ENCODE measurements at places on chromosomes 1 and 21.

DNA sequence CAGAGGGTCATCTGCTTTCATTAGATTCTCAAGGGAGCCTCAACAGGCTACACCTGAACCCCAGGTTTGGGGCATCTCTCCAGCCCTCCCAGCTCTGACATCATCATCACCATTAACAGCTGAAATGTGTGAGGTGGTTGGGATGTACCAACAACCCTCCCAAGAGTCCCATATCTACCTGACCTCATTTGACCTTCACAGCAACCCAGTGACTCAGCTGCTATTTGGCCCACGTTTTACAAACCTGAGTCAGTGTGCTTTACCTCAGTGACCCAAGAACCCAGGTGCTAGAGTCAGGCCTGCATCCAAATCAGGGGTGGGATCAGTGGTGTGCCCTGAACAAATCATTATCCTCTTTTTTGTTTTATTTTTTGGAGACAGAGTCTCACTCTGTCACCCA is 53.3 kb upstream of the TINAGL1 start:
- DNase-seq: no peak

GRCh38 chr1:98420376-98421084 is 241.0 kb upstream of the SNX7 start:
- no peak for DNase-seq

DNA sequence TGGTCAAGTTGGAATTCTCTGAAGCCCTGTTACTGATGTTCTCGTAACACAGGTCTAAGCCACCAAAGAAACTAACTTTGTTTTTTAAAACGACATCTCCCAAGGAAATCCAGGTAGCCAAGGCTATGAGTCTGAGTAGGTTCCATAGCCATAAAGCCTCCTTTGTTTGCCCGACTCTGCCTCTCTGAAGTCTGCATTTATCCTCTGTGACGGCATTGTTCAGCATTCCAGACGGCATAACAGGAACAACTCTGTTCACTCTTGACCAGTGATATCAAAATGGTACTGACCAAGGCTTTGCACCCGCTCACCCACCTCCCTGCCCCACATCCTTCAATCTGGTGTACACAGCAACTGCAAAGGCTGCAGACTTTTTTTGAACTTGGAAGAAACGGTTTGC is 14.8 kb downstream of the URB1 start:
- no peak for DNase-seq

DNA sequence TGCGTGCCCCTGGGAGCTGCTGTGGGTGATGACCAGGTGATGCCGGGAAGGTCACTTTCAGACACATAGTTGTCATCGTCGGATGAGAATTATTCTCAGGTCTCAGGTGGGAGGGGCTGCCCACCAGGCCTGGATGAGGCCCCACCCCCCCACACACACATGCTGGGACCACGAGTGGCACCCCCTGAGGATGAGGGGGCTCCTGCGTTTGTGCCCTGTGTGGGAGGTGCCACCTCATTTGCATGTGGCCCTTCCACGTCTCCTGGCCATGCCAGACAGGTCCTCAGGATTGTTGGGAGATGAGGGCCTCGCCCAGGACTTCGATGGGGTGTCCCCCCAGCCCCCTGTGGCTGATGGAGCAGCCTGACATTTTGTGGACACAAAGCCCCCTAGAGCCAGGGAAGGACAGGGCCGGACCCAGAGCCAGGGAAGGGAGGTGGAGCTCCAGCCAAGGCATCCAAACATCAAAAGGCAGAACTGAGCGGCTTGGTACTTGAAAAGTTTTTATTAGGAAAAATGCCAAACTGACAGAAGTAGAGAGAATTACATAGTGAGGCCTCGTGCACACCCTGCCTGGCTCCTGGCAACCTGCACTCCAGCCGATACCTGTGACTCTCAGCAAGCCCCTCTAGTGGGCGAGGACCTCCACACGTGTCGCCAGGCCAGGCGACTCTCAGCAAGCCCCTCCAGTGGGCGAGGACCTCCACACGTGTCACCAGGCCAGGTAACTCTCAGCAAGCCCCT is 55.7 kb downstream of the PRKCZ start:
- no peak for DNase-seq

DNA sequence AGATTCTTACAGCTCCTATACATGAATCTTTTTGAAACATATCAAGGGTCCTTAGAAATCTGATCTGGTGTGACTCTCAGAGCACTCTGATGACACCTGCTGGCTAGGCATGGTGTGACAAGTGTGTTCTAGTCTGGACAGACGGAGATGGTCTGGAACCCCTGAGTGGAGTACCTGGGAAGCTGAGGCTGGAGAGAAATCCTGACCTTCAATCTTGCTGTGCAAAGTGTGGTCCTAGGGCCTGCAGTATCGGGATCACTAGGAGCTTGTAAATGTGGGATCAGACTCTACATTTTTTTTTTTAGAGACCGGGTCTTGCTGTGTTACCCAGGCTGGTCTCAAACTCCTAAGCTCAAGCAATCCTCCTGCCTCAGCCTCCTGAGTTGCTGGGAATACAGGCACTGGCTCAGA is 78.6 kb upstream of the SOD1 start:
- DNase-seq: no peak

- DNase-seq: no peak
Observed at GRCh38 chr1:53653200-53653575, 85.8 kb downstream of the GLIS1 start.

GRCh38 chr1:192566657-192567056 is 8.9 kb upstream of the RGS1 start:
- DNase-seq: no peak

DNA sequence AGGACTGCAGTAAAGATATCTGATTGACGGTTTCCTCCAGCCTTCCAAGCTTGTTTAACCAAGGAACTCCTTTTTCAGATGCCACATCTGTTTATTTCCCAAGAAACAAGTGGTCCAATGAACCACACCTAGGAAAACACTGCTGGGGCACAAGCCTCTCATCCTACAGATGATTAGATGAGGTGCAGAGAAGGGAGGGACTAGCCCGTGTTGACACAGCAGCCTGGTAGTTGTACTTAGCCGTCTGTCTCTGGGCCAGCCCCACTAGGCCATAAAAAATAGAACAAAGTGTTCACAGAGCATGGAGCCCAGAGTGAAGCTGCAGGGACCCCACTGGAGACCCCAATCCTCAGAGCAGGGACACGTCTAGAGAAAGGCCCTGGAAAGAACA is 32.1 kb downstream of the LRP8 start:
- no peak for DNase-seq

DNA sequence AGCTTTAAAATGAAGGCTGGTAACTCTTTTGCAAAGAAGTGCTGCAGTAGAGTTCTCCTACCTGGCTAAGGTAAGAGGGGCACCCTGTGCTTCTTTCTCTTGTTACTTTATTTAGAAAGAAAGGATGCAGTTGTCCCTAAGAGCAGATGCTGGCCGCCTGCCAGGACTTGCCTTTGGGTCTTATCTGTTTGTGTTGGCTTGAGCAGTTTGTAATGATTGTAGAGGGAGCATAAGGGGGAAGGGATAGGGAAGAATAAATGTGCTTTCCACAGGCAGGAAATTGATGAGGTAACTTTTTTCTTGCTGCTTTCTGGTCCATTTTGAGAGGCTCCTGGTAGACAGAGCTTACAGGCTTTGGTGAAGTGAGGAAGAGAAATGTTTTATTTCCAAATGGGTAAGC is 229.6 kb downstream of the HHAT start:
- DNase-seq: no peak

DNA sequence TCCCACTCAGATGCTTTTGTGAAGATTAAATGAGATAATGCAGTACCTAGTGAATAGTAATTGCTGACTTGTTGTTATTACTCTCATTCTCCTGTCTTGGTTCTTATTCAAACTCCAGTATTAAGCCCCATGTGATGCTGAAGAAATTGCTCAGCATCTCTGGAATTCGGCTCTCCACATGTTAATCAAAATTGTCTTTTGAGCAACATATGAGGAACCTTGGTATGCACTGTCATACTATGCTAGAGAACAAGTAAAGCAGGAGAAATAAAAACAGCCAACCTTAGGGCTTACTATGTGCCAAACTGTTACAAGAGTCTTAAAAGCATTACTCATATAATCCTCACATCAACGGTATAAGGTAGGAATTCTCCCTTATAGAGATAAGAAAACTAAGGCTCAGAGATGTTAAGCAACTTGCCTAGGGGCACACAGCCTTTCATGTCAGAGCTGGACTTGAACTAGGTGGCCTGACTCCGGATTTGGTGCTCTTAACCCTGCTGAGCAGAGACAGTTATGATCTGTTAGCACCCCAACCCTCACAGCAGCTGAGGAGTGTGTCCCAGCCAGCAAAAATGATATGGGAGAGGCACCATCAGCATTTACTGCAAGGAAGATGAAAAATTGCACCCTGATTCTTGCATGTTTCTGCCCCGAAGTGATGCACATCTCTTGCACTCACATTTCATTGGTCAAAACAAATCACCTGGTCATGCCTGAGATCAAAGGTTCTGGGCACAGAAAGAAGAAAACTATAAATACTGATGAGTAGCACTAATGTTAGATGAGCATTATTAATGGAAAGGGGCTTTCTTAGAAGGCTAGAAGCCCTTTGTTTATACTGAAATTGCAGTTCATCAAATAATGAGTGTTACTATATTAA is 102.3 kb downstream of the OMA1 start:
- no peak for DNase-seq

DNA sequence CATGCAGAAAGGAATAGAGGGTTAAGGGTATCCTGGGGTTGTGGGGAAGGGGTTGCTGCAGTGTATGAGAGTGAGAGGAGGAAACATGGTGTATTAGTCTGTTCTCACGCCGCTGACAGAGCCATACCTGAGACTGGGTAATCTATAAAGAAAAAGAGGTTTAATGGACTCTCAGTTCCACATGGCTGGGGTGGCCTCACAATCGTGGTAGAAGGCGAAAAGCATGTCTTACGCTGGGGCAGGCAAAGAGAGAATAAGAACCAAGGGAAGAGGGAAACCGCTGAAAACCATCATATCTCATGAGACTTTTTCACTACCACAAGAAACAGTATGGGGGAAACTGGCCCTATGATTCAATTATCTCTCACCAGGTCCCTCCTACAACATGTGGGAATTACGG is 17.7 kb downstream of the OSBPL9 start:
- DNase-seq: no peak

DNA sequence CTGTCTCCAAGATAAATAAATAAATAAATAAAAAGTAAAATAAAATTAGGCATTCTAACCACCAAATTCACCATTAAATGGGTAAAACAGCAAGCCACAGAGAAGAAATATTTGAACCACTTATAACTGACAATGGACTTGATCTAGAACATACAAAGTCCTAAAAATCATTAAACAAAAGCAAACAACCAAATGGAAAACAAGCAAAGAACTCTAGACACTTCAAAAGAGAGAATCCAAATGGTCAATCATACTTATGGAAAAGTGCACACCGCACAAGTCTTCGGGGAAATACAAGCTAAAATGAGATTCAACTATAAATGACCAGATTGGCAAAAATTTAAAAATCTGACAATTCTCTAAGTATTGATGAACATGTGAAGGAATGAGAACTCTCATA is 73.5 kb upstream of the ANGPTL3 start:
- no peak for DNase-seq

GRCh38 chr1:1140673-1141072 is 24.8 kb upstream of the C1orf159 start:
- no peak for DNase-seq

- no peak for DNase-seq
Observed at GRCh38 chr21:42631142-42631541, 22.3 kb upstream of the PDE9A start.

DNA sequence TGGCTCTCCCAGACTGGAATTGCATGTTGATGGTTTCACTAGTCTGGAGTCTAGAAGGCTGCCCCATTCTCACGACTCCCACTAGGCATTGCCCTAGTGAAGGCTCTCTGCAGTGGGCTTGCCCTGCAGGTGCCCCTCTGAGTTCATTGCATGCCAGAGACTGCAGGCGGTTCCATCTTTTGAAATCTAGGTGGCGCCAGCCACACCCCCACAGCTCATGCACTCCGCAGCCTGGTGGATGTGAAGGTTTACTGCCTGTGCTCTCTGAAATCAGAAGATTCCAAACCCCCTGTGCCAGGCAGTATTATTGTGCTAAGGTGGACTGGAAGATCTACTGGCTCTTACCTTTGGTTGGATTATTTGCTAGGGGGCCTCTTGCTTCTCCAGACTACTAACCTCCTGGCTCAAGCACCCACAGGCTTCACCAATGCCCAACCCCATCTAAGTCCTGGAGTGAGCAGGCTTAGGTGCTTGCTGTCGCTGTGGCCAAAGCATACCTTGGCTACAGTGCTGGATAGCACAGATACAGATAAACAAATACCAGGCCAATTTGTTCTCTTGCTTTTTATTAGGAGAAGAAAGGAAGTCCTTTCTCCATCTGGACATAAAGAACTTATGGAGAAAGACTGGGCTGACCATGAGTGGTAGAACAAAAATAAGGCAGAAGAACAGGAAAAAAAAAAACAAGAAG is 83.5 kb upstream of the SIM2 start:
- DNase-seq: no peak

DNA sequence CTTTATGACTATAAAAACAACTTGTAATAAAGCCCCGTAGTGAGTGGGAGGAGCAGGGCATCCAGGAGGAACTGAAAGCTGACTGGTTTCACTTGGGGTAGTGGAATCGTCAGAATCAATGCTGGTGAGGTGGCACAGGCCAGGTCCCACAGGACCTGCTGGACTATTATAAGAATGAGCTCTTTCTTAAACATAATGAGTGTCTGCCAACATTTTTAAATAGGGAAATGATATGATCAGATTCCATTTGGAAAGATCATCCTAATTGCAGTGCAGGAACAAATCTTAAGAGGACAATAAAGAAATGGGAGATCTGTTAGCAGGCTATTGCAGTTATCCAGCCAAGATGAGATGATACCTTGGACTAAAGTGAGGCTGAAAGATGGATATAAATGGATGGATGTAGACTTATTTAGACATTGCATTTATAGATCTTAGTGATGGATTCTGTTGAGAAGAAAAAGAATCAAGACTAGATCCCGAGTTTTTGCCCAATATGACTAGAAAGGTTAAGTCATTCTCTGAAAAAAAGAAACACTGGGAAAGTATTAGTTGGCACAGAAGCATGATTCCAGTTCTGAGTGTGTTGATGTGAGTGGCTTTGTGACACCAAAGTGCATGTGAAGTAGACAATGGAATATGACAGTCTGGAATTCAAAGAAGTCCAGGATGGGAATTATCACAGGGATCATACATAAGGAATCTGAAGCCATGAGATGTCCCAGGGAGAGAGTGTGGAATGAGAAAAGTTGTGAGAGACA is 153.3 kb upstream of the SGIP1 start:
- DNase-seq: no peak

DNA sequence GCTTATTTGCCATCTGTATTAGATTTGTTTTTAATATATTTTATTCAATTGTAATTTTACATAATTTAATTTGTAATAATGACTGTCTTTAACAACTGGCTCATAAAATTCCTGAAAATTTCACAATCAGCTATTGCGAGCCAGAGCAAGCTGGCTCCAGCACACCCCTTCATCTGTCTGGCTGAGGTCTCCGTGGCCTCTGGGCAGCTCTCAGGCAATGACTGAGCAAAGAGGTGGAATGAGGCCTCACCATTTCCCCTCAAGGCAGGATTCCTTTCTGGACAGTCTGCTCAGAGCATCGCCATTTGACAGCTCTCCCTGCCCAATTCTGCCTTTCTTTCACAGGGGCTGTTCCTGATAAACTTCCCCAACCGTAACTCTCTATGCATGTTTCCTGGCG is 5.8 kb upstream of the KANK4 start:
- DNase-seq: no peak

- no peak for DNase-seq
Observed at GRCh38 chr21:33198346-33199099, 31.2 kb upstream of the IFNAR2 start.

Data from 8988T (cell line).